ENCODE measurements at places on chromosomes 13 and 19. TPM values are rescaled to one million over a fixed set of nuclear protein-coding genes. Genes with fewer than 3 reads are reported as not detected.

The RASAL3 gene
- total RNA-seq: 1.6 TPM

DNA sequence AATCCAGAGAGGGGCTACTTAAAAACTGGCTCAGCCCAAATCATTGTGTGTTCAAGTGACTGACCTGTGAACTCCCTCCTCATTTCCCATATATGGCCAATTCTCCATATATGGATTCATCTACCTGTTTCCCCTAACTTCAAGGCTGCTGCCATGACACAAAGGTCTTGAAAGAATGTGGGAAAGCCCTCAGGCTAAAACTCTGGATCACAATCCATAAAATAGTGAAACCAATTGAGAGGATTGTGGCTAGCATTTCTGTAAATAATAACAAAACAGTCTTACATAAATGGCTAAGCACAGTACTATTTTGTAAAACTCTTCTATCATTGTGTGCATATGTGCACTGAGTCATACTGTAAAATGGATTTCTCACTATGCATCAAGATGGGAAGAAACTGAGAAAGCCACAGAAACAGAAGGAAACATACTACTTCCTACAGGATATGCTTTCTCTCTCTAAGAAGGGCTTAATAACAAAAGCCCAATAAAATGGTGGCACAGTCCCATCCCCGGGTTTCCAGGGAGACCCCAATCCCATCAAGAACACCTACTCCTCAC lies 80.5 kb downstream of the FOXO1 start:
- H3K27ac ChIP-seq: peak overlapping the region; percentile 86
- peaks cover 76% of the 10 kb centered on the region for H3K4me1 ChIP-seq
- H3K36me3 ChIP-seq: peaks cover 20% of the 10 kb centered on the region

GRCh38 chr19:4182084-4182810 lies at the start of the genes ANKRD24 and SIRT6:
ANKRD24 (plus strand) TSS chr19:4182689; CDS start chr19:4186426, 3,737 bp downstream.
SIRT6 (minus strand) TSS chr19:4182563; CDS start chr19:4182539, 24 bp downstream.
- DNase-seq: peak; percentile 96
- no peaks in the 10 kb centered on the region for H3K36me3 ChIP-seq
- H3K27me3 ChIP-seq: peaks cover 5% of the 10 kb centered on the region
- H3K4me1 ChIP-seq: peaks cover 19% of the 10 kb centered on the region

DNA sequence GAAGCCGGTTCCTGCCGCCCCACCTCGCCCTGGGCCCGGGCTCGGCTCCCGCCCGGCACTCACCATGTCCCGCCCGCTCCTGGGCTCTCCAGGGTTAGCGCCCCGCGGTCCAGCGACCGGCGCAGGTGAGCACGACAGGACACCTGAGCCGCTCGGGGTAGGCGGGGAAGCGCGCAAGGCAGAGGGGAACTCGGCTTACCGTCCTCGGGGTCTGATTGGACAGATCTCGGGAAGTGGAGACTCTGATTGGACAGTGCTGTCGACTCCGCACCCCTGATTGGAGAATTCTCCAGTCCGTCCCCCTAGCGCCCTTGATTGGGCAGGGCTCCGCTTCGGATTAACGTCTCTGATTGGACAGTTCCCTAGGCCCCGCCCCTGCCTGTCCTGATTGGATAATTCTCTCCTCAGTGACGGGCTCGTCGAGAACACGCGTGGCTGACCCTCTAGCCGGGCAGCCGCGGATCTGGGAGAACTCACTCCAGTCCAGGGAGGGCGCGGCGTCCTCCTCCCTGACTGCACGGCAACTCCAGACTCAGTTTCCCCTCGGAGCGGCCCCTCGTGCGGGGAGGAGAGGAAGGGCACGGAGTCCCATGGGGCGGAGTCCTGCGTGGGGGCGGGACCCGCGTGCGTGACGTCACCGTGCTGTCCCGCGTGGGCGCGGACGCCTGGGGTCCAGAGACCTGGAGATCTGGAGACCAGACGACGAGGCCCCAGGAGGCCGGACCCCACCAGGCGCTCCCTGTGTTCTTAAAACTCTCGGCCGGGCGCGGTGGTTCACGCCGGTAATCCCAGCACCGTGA lies at the start of gene ZNF77:
TSS of gene ZNF77 (minus strand) at position 197 of the 800 bp plus-strand sequence. CDS start at position 66, 131 bp downstream.
- H3K36me3 ChIP-seq: no peaks in the 10 kb centered on the region
- peak; percentile 98 for DNase-seq
- no peaks in the 10 kb centered on the region for H3K27me3 ChIP-seq
- H3K27ac ChIP-seq: peak within 1 kb of the TSS; percentile 90

All from WTC11 (cell line).